ENCODE measurements at places on chromosomes 11 and 22.
A peak's percentile ranks its signal among the peaks of the same experiment; 100 is the strongest.

GRCh38 chr11:11215944-11216343 lies 137.1 kb downstream of the CSNK2A3 start:
- no peak for DNase-seq

- no peak for DNase-seq
These were observed 5.3 kb upstream of the NCF4 start for GRCh38 chr22:36855478-36855877.

GRCh38 chr11:106202935-106203620 lies 125.6 kb downstream of the AASDHPPT start:
- DNase-seq, result no peak

GRCh38 chr11:22554221-22554620 lies 71.4 kb downstream of the FANCF start:
- peak; percentile 0 for DNase-seq

- DNase-seq, result no peak
These were observed 863 bp downstream of the SIAE start for GRCh38 chr11:124672536-124673215.

DNA sequence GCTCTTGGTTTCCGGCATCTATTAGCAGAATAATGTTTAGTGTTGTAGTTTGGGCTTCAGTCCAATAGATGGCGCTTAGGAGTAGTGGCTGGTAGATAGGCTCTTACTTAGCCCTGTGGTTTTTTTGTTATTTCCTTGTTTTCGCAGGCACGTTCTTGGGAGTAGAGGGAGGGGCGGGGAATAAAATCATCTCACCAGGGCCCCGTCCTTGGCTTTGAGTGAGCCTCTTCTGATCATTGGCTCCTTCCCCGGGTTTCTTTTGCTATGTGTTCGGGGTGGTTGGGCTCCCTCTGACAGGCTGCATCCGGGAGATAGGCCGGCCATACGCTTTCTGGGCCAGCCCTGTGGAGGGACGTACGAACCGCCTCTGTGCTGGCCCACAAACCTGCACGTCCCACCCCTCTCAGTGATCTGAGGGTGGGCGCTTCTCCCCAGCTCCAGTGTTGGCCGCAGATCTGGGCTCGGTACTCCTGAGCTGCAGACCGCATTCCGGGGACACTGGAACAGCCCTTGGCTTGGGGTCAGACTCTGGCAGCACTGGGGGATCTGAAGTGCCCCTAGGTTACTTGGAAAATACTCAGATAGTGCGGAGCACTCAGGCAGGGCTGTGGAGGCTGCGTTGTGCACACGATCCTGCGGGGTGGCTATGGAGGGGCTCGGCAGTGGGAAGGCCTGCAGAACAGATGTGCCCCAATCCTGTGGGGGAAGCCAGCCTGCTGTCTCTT lies 217.0 kb downstream of the DYNC2H1 start:
- peak; percentile 25 for DNase-seq

GRCh38 chr11:127105593-127106541 lies 105.3 kb upstream of the KIRREL3 start:
- no peak for DNase-seq

DNA sequence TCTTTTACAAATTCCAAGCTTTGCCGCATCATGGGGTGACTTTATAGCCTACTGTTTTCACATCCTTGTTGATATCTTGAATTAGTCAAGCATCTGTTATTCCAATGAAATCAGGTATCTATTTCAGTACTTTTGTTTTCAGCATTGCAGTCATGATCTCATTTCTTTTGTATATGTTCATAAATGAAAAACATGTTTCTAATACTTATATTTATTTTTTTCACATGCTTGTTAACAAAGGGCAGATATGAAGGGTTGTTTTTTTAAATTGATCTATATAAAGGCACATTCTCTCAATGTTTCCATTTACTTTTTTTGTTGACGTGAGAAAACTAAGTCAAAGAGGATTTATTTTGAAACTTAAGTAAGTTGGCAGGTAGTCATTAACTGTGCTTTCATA lies 964.8 kb downstream of the JRKL start:
- DNase-seq, result no peak

- DNase-seq, result no peak
These were observed 44.5 kb upstream of the MMP7 start for GRCh38 chr11:102575012-102575411.

DNA sequence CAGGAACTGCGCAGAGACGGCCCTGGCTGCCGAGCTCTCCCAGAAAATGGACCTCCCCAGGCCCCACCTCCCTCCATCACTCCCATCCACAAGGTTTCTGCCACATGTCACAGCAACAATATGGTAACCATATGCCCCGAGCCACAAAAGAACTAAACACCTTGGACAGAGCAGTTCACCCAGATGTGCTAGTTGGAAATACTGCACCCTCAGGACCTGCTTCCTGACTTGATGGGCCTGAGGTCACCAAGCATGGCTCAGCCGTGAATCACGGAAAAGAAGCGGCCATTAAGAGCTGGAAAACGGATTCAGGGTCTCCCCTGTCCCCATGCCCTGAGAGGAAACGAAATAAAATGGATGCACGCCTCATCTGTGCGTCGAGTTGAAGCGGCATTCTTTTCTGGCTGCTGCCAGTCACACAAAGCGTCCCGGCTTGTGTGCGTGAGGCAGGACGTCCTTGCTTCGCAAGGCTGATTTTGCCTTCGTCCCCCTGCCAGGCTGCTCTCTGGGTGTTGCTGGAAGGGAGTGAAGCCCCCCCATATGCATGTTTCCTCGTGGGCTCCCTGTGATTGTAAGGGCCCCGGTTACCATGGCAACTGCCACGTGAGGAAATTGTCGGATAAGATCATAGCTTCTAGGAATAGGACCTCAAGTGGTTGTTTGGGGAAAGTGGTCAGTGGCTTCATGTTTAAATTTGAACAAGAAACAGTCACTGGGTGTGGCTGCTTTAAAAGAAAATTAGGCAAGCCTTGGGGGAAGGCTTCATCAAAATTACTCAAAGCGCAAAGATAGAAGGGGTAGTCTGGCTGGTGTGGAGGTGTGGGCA lies 51.7 kb downstream of the FLI1 start:
- DNase-seq, result no peak

GRCh38 chr22:34973926-34974325 lies 92.0 kb upstream of the ISX start:
- no peak for DNase-seq

GRCh38 chr11:76850815-76851214 lies 9.9 kb upstream of the ACER3 start:
- no peak for DNase-seq

DNA sequence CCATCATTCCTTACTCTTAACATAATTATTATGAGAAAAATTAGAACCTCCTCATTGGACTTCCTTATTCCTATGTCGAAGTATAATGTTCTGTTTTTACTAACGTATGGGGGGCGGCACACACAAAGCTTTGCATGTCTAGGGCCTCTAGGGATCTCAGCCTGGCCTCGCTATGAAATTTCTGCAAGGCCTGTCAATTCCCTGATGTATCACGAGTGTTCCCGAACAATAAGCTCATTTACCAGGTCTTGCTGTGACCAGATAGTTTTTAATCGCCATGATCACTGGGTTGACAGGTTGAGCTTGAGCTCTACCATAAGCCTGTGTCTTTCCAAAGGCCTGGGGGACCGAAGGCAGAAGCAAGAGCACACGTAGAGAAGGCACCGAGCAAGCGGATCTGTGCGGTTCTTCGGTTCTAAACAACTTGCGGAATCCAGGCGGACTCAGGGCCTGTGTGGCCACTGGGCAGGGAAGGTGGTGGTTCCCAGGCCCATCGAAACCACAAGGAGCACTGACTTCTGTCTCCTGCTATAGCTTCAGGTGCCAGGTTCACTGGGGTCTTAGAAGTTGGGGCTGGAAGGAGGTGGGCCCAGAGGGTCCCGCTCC lies 10.4 kb upstream of the FXYD2 start:
- no peak for DNase-seq

DNA sequence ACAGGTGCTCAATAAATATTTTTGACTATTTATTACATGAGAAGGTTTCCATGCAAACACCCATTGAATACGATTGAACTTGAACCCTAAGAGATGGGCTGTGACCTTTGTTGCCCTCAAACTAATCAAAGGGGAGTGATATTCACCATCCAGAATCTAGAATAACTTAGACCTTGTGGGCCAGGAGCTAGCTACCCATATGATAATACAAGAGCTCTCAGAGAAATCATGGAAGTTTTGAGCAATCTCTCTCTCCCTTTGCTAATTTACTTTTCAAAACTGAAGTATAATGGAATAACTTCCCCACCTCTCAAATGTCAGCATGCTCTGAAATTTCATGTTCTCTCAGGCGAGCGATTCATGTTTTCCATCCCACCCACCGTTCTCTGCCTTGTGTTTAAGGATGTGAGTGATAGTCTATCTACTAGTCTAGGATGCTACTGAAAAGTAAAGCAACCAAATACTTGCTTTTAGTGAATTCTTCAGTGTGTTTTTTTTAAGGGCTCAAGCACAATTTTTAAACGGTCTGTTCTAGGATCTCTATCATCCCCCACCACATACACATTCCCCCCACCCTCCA lies 33.3 kb downstream of the BARX2 start:
- no peak for DNase-seq

GRCh38 chr22:31055117-31055634 lies 25.9 kb upstream of the SMTN start:
- DNase-seq, result no peak

DNA sequence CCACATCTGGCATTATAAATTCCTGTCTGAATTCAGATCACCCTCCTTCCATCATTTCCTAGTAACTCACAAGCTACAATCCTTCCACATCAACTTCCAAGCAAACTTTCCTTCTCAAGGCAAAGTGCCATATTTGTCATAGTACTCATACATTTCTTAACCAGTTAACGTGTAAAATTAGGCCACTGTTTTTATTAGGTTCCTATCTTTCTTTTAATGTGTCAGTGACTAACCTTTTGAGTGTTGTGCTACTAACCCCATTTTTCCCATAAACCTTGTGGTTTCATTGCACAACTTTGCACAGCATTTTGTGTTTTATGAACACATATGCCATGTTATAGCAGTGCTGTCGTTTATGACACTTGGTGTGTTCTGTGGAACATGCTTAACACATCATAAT lies 90.1 kb downstream of the KIF18A start:
- no peak for DNase-seq

DNA sequence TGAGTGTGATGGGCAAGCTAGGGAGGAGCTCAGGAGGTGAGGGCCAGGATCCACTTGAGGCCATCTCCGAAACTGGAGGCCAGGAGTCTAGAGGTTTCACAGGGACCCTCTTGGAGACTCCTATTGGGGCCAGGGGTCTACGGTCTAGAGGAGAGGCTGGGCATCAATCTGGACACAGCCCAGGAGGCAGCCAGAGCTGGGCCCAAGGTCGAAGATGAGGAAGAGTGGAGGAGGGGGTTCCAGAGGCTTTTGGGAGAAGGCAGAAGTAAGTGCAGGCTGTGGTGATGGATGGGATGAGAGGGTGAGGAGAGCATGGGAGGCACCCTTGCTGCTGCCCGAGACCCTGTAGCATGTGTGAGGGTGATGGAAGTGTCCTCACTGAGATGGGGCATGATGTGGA lies 56.6 kb downstream of the LRRC32 start:
- no peak for DNase-seq

- no peak for DNase-seq
These were observed 41.1 kb downstream of the RBFOX2 start for GRCh38 chr22:35987487-35987886.

GRCh38 chr11:68828957-68829356 lies 12.8 kb downstream of the CPT1A start:
- no peak for DNase-seq

DNA sequence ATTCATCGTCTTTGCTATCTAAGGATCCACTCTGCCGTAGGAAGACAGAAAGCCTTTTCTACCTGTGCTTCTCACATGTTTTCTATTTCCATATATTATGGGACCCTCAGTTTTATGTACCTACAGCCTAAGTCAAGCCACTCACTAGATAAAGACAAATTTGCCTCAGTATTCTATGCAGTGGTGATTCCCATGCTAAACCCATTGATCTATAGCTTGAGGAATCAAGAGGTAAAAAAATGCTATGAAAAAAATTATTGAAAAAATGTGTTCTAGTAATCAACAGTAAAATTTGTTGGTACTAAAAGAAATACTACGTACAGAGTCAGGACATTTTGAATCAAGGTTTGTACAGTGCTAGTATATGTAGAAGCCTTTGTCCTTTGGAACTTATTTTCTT lies 18.1 kb upstream of the OR5AL1 start:
- no peak for DNase-seq

- DNase-seq, result no peak
These were observed 64.9 kb downstream of the ENDOD1 start for GRCh38 chr11:95154514-95154913.

DNA sequence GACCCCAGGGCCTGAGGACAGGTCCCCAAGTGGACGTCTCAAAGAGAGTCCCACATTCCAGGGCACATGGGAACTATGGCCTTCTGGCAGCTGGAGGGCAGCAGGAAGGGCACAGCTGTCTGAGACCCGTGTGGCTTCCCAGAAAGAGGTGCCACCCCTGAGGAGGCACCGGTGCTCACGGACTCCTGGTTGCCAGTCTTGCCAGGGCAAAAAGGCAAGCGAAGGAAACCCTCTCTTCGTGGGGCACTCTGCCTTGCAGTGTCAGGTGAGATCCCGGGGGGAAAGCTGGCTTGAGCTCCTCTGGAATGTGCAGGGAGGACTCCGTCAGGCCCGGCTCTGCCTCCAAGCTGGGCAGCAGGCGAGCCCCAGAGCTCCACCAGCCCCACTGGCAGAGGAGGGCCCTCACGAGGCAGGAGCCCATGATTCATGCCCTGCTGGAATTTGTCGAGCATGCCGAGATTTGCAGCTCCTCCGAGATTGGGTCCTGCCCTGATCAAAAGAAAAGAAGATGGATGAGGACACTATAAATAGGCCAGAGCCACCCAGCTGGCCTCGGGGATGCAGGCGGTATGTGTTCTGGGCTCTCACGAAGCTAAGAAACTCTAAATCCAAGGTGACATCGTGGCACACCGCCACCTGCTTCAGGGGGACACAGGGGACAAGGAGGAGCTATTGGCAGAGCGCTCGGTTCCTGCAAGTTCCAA lies 9.9 kb upstream of the CELSR1 start:
- DNase-seq, result no peak

DNA sequence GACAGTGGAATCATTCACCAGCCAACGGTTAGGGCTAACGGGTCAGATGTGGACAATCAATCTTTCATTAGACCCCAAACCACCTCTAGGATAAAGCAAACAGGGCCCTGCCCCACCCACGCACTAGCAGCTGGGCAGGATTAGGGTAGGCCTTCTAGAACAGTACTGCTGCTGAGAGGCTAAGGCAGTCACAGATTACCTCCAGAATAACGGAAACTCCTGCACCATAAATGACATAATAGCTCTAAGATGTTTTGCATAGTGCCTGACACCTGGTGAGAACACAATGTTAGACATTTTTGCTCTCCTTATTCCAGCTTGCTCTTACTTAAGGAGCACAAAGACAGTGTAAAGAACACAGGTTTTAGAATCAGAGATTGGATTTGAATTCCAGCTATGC lies 1.8 kb downstream of the SYTL2 start:
- no peak for DNase-seq

GRCh38 chr11:95768521-95768920 lies 21.1 kb downstream of the FAM76B start:
- no peak for DNase-seq

GRCh38 chr11:68497761-68498160 lies 37.2 kb downstream of the PPP6R3 start:
- no peak for DNase-seq

- no peak for DNase-seq
These were observed 14.4 kb downstream of the KCNQ1 start for GRCh38 chr11:2459016-2459725.
